ENCODE measurements at places on chromosomes 16 and 17.

- no peak for DNase-seq
Observed at GRCh38 chr16:31477220-31478216, 5.4 kb upstream of the SLC5A2 start.

- no peak for DNase-seq
Observed at GRCh38 chr17:6365200-6365943, 69.5 kb downstream of the AIPL1 start.

DNA sequence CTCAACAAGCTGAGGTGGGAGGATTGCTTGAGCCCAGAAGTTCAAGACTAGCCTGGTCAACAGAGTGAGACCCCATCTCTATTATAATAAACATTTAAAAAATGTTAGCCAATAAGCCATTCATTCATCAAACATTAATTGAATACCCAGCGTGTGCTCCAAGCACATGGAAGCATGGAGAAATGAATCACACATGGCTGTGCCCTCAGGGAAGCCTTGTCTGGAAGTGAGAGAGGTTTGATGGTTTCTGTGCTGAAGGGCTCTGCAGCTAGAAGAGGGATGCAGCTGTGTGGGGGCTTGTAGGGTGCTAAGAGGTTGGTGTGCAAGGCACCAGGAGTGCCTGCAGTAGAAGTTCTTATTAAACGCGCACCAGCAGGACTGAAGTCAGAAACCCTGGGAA, 11.2 kb downstream of the CYB5D2 start:
- DNase-seq, result no peak

- no peak for DNase-seq
Observed at GRCh38 chr17:61408151-61409041, 8.8 kb downstream of the TBX2 start.

DNA sequence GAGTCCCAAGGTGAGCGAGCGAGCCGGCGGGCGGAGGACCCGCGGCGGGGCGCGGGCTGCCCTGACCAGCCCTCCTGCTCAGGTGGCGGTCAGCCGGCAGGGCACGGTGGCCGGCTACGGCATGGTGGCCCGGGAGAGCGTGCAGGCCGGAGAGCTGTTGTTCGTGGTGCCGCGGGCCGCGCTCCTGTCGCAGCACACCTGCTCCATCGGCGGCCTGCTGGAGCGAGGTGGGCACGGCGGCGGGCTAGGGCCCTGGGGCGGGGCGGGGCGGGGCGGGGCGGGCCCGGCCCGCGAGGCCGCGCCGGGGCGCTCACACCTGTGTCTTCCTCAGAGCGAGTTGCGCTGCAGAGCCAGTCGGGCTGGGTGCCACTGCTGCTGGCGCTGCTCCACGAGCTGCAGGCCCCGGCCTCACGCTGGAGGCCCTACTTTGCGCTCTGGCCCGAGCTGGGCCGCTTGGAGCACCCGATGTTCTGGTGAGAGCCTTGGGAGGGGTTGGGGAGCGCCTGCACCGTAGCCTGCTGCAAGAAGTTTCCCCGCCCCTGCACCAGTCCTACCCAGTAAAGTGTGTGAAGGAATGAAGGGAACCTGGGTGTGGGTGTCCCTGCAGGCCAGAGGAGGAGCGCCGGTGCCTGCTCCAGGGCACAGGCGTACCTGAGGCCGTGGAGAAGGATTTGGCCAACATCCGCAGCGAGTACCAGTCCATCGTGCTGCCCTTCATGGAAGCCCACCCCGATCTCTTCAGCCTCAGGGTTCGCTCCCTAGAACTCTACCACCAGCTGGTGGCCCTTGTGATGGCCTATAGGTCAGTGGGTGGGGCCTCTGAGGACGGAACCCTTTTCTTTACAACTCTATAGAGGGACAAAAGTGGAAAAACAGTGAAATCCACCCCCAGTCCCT, 802 bp downstream of the SETD6 start:
- DNase-seq, result no peak

DNA sequence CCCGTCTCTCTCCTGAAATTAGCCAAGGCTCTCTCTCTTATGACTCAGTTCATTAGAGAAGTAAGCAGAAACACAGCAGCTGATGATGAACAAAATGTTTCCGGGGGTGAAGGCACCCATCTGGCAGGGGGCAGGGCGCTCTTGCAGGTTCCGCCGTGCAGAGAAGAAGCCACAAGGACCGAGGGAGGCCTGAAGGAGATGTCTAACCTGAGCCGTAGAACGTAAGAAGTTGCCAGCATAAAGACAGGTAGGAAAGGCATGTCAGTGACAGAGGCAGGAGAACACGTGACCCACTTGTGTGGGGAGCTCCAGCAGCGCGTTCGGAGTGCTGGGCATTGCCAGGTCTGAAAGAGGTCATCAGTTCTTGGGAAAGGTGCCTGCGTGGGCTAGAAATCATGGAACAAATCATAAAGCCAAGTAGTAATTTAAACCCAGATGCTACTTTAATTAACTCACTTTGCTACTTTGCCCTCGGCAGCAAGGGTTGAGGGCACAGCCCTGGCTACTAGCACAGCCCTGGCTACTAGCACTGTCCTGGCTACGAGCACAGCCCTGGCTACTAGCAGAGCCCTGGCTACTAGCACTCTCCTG, 198.6 kb downstream of the RPTOR start:
- DNase-seq, result no peak

DNA sequence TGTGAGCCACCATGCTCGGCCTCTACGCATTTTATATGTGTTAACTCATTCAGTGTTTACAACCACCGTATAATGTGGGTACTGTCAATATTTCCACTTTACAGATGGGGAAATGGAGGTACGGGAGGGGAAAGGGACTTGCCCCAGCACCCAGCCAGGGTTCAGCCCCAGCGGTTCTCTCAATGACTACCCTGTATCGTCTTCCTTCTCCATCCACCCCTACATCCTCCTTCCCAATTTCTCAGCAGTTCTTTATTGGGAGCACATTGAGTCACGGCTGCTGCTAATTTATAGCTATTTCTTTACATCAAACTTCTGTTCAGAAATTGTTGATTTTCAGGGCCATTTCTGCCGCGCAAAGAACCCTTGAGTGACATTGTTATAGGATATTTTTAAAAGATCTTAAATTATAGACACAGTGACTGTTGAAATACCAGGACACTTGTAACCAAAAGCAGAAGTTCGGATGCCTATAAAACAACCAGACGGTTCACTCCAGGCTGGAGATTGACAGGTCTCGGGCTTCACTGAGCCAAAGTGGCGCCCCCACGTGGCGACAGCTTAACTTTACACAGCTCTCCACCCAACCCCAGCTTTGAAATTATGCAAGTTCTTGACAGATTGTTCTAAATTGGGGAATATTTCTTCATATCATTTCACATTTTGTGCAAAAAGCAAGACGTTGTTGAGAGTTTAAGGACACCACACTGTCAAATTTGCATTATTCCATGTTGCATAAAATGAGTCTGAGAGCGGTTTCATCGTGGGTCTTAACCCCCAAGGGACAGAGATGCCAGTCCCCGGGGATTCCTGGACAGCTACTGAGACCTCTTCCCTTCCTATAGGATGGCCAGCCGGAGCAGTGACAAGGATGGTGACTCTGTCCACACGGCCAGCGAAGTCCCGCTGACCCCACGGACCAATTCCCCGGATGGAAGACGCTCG, 11.8 kb downstream of the SYT17 start:
- DNase-seq, result peak; percentile 4

GRCh38 chr16:49601576-49601975, 228.0 kb downstream of the C16orf78 start:
- no peak for DNase-seq

- no peak for DNase-seq
Observed at GRCh38 chr17:57861790-57862693, 12.2 kb upstream of the MRPS23 start.

- no peak for DNase-seq
Observed at GRCh38 chr17:43823350-43824084, 9.4 kb downstream of the MPP3 start.

GRCh38 chr17:48100591-48101011, 677 bp downstream of the CBX1 start:
- DNase-seq, result no peak

GRCh38 chr17:42647778-42648177, 11.3 kb upstream of the TUBG2 start:
- no peak for DNase-seq

GRCh38 chr17:35577830-35578196, 558 bp downstream of the PEX12 start:
- DNase-seq, result no peak

DNA sequence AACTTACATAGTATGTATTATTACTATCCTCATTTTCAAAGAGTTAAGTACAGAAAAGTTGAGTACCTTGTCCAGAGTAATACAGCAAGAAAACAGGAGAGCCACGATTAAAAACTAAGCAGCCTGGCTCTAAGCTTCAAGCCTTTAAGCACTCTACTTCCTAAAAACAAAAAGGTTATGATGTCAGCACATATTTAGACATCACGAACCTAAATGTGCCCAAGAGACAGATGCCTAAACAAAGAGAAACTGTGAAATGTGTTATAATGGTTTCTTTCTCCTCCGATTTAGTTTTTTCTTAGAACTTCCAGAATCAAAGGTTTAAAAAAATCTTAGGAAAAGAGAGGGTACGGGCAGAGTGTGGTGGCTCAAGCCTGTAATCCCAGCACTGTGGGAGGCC, 151.0 kb downstream of the VPS53 start:
- no peak for DNase-seq

GRCh38 chr17:43790311-43790940, 10.2 kb downstream of the CFAP97D1 start:
- DNase-seq, result no peak

DNA sequence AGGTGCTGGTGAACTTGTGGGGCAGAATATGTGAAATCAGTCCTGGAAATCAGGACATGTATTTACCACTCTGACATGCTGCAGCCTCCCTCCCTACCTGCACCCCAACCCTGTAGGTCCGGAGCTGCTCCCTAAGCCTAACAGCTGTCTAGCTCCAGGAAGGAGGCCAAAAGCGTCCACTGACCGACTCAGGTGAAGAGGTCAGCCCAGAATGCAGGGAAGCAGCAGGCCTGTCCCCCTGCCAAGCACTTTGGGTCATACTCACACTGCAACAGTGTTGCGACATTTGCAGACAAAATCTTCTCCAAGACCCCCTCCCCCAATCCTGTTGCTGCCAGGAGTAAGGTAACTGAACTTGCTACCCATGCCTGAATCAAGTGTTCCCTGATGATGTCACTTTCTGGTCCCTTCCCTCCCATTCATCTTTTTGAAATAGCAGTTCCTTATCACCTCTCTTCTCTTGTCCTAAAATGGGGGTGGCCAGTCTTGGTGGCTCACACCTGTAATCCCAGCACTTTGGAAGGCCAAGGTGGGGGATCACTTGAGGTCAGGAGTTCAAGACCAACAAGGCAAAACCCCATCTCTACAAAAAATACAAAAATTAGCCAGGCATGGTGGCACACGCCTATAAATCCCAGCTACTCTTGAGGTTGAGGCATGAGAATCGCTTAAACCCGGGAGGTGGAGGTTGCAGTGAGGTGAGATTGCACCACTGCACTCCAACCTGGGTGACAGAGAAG, 1.3 kb upstream of the ACLY start:
- DNase-seq, result no peak

- no peak for DNase-seq
Observed at GRCh38 chr17:1711804-1712203, 1.6 kb upstream of the TLCD2 start.

- no peak for DNase-seq
Observed at GRCh38 chr16:75222271-75222783, 3.5 kb downstream of the CTRB1 start.

- DNase-seq, result no peak
Observed at GRCh38 chr16:16871196-16871595, 492.3 kb downstream of the NPIPA7 start.

- no peak for DNase-seq
Observed at GRCh38 chr17:48564188-48565021, 13.7 kb downstream of the HOXB4 start.

DNA sequence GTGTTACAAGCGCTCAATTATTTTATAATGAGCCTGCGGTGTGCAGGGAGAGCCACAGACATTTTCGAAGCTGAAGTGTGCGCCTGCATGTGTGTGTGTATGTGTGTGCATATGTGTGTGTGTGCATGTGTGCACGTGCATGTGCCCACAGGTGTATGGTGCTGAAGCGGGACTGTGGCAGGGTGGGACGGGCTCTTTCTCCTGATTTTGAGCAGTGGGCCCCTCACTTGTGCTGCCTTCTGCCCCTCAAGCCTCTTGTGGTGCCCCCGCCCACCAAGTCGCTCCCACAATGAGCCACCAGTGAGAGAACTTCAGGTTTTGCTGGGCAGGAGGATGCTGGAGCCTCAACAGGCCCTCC, 16.7 kb upstream of the KCNJ12 start:
- no peak for DNase-seq

DNA sequence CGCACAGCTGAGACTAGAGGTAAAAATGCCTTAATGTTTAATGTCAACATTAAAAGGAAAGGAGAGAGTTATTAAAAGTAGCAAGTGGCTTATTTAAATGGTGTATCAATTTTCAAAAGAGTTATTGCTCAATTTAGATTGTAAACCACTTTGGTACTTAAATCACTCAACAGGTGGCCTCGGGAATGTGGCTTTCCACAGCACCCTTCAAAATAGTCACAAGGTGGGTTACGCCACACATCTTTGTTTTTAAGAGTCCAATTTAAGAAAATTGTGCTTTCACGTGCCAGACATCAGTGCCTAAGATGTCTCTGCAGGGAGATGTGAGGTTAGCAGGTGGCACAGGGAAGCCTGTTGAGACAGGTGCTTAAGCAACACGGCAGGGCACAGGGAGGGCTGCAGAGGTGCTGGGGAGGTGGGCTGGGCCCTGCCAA, 27.5 kb upstream of the ADCY7 start:
- no peak for DNase-seq

DNA sequence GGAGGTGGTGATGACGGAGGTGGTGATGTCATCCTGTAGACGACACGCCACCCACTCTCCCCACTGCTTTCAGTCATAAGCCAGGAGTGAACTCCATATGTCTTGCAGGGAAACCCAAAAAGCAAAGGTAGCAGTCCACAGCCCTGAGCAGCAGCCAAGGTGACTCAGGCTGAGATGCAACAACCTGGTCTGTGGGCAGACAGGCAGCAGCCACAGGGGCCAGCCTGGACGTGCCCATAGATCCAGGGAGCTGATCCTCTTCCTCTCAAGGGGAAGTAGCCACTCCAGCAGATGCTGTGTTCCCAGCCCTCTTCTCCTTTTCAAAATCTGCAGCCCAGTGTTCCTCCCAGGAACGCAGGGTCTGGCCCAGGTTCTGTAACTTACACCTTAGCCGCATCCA, 17.3 kb upstream of the CIITA start:
- DNase-seq, result no peak

GRCh38 chr16:17294856-17295255, 175.9 kb downstream of the XYLT1 start:
- no peak for DNase-seq

GRCh38 chr17:74842599-74843351, 16.9 kb downstream of the GRIN2C start:
- DNase-seq, result no peak

GRCh38 chr17:47946516-47946915, 5.1 kb downstream of the PNPO start:
- no peak for DNase-seq

GRCh38 chr16:918741-919657, 51.8 kb downstream of the LMF1 start:
- DNase-seq, result no peak

Data from activated CD8-positive, alpha-beta memory T cell treated with anti-CD3 and anti-CD28 coated beads for 1 hour (primary cell).